ENCODE measurements at places on chromosomes 3 and 15.

GRCh38 chr3:100081311-100081710, 33.0 kb downstream of the FILIP1L start:
- no peak for DNase-seq

DNA sequence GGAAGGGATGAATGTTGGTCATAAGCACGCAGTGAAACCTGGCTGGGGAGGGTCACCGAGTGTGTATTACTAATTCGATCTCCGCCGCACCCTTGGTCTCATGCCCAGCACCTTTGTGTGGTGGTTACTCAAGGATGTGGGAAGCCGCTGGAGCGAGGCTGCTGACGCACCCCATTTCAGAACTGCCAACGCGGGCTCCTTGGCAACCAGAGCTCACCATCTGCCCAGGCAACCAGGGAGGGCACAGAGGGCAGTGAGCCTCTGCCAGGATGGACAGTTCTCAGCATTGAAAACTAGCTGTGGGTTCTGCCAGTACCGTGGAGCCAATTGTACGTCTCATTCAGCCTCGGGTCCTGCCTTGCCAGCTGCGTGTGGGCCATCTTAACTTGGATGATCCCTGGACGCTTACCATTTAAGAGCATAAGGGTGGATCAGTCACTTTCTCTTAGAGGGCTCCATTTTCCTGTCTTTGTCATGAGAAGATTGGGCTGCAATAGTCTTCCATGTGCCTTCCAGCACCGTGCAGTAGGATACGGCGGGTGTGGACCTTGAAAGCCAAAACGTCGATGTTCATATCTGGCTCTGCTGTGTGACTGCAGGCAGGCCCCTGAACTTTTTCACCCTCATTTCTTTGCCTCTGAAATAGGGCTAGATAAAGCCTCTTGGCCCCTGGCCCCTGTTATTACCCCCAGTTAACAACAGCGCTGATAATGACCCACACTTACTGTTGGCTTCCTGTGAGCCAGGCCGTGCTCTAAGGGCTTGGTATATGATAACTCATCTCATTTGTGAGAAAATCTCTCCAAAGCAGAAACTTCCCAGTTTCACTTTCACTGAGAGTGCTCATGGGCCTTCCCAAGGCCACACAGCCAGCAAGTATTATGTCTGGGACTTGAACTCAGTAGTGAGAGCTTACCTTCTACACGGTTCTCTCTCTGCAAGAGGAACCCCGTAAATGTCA, 238.8 kb downstream of the OPA1 start:
- DNase-seq, result no peak

- DNase-seq, result peak; percentile 20
These were observed 79.2 kb downstream of the SRGAP3 start for GRCh38 chr3:9169956-9170850.

GRCh38 chr3:134040066-134040465, 10.3 kb upstream of the SLCO2A1 start:
- DNase-seq, result no peak

DNA sequence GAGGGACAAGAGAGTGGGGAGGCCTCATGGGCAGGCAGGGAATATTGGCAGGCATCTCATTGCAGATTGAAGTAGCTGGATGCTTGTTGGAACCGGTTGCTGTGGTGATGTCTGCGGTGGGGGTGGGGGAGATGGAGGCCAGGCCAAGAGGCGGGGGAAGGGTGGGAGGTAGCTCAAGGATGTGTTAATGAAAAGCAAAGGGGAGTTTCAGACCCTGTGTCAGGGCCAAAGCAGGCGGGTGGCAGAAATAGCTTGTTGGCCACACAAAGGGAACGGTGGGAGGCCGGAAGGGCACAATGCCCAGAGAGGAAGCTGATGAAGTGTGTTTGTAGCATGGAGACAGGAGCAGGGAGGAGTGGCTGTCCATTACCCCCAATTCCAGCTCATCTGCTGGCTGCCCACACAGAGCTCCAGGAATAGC, 28.0 kb downstream of the CCDC33 start:
- DNase-seq, result no peak

- DNase-seq, result no peak
These were observed 8.6 kb downstream of the LPCAT4 start for GRCh38 chr15:34358367-34358766.

DNA sequence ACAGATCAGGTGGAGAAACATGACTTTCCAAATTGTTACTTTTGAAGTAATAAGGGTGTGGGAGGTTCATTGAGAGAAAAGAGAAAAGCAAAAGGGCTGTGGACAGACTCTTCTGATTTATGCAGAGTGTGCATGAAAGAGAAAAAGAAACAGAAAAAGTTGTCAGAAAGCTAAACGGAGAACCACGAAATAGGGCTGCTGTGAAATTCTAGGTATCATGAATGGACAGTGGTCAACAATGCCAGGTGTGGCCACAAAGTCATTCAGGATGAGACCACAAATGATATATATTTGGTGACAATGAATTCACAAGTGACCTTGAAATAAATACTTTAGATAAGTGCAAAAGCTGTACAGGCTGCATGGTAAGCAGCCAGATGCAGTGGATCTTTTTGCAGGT, 170.1 kb downstream of the IL5RA start:
- DNase-seq, result no peak

DNA sequence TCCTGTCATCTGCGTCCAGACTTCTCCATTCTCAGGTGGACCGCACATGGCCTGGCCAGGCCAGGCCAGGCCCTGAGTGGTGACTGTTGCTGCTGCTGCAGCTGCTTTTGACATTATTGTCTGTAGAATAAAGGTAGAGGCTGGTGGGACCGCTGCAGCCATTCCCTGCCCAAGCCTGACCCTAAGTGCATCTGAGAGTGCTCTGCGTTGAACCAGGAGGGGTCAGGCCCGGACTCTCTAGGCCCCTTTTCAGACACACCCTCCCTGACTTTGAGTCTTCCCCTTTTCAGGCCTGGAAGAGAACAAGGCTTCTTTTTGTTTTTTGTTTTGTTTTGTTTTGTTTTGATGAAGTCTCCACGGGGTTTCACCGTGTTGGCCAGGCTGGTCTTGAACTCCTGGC, 54.6 kb upstream of the FLNB start:
- no peak for DNase-seq

DNA sequence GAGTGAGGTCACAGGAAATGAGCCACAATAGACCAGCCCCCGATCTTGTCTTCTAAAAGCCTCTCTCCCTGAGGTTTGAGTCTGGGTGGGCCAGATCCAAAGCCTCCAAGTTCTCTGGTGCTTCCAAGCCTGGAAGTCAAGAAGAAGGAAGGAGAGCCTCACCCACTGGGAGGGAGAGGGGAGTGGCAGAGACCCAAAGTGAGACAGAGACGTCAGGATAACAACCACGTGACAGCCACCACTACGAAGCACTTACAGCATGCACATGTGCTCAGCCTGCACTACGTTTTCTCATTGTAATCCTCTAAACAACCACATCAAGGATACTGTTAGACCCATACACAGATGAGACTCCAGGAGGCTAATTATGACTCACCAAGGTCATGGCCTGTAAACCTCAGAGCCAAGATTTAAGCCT, 197.3 kb upstream of the LINGO1 start:
- no peak for DNase-seq

DNA sequence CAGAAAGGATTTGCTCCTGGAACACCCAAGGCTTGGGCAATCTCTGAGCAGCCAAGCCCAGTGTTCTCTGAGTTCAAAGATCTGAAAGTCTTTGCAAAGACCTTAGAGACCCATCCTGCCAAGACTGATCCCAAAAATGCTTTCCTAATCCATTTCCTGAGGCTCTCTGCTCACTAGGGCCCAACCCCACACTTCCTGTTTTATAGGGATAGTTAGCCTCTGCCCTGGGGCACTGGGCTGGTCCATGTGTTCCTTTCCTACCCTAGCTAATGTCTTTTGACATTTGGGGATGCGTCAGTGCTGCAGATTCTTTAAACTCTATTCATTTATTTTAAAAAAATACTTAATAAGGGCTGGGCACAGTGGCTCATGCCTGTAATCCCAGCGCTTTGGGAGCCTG, 372.7 kb downstream of the ROBO2 start:
- no peak for DNase-seq

- DNase-seq, result no peak
These were observed 8.9 kb downstream of the LMOD3 start for GRCh38 chr3:69113536-69113935.

DNA sequence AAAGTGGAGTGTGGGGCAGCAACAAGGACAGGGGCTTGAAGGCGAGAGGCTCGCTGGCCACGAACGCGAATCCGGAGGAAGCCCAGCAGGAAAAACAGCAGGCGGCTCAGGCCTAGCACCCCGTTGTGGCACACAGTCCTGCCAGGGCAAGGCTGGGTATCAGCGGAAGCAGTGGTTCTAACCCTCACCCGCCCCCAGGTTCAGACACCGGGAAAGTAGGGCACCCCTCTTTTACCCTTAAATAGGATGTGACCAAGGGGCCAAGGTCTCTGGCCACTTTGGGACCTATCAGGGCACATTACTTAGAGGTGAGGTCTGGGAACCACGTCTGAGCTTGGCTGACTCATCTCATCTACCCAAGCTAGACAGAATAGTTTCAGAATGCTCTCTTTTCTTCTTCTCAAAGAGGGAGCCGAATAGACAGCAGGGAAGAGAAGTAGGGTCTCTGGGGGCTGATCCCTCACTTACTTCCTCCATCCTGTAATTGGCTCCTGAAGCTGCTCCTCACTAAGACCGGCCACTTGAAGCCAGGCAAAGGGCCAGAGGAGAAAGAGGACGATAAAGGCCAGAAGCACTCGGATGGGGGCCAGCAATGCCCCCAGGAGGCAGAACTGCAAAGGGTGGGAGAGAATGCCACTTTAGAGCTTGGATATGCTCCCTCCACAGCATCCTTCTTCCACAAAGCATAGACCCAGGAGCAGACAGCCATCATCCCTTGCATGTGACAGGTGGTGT, 1.7 kb downstream of the LPCAT4 start:
- no peak for DNase-seq

DNA sequence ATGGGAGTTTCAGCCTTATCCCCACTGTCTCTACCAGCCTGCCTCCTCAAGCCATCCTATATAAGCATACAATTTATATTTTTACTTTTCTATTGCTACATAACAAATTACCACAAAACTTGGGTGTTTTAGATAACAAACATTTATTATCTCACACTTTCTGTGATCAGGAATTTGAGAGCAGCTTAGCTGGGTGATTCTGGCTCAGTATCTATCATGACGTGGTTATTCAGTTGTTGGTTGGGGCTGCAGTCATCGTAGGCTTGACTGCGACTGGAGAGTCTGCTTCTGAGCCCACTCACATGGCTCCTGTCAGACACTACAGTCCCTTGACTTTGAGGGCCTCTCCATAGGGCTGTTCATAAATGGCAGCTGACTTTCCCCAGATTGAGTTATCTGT, 20.7 kb downstream of the PARP15 start:
- no peak for DNase-seq

DNA sequence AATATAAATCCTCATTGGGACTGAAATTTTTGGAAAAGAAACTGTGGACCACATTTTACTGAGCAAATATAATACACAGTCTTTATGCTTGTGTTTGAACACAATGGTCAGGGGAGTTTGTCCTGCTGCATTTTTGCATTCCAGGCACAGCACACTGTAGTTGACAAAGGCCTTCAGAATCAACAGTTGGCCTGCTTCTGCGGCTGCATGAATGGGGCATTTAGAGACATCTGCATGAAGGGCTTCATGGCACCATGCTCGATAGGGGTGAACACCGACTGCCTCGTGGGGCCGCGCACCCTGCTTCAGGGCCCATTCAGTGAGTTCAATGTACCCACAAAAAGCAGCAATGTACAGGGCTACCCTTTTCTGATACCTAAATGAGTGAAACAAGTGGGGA, 15.4 kb upstream of the COMMD2 start:
- no peak for DNase-seq

GRCh38 chr15:81296673-81297072, 27.3 kb downstream of the STARD5 start:
- DNase-seq, result peak; percentile 62

DNA sequence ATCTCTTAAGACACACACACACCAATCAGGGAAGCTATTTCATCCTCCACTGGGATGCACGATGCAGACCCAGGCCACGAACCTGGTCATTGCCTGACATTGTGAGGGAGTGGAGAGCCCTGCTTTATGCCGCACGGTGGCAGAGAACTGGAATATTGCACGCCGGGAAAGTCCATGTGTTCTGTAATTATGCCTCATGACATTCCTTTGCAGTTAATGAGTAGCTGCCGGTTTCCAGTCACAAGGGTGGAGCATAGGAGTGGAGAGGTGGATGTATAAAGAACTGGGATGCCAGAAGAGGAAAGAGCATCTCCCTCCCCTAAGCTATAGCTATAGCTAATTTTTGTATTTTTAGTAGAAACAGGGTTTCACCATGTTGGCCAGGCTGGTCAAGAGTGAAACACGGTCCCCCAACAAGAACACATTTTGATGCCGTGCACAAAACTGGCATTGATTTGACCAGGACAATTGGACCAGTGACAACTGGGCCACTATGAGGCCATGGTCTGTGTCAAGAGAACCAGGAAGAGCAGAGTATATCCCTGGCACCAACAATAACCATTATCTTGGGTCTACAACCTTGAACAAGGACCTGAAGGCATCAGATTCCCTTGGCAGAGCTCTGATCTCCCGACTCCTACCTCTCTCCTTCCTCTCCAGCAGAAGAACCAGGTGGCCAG, 51.4 kb downstream of the SH3BP5 start:
- DNase-seq, result no peak

GRCh38 chr15:90497376-90497775, 32.3 kb upstream of the CRTC3 start:
- DNase-seq, result no peak

GRCh38 chr15:38066612-38067011, 132.2 kb downstream of the TMCO5A start:
- DNase-seq, result no peak

- DNase-seq, result no peak
These were observed 308.5 kb upstream of the MDFIC2 start for GRCh38 chr3:70620956-70621355.

DNA sequence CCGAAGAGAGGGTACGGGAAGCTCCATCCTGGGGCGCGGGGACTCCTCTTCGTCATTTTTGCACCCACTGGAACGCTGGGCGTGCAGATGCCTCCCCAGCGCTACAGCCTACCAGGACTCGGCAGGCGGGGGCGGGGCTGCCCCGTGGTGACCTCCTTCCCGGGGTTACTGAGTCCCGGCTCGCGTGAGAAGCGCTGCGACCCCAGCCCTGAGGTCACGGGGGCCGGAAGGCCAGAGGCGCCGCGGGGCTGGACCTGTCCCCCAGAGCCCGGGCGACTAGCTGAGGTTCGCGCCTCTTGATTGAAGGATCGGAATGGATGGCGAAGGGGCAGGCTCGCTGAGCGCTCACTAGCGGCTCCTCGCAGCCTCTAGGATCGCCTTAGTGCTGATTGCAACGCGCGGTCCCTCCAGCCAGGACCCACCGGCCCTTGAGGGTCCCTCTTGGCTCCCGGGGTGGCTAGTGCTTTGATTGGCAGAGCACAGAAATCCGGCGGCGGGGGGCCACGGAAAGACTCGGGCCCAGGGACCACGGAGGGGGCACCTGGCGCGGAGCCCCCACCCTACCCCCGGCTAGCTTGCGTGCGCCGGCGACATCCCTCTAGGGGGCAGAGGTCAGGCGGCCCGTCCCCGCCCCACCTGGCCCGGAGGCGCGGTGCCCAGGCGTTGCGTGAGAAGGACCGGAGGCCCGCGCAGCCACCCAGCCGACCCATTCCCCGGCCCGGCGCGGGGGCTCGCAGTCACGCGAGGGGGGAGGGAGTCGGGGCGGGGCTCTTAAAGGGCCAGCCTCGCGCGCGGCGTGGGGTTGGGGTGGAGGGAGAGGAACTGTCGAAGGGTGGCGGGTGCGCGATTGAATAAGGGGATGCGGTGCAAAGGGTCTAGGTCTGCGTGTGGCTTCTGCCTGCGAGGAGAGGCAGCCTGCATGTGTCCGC, 781 bp upstream of the CYP1A1 start:
- no peak for DNase-seq
